ENCODE measurements at places on chromosomes 2 and 18.

- DNase-seq = no peak
Observed at GRCh38 chr2:47640356-47640755, 142.6 kb upstream of the MSH6 start.

DNA sequence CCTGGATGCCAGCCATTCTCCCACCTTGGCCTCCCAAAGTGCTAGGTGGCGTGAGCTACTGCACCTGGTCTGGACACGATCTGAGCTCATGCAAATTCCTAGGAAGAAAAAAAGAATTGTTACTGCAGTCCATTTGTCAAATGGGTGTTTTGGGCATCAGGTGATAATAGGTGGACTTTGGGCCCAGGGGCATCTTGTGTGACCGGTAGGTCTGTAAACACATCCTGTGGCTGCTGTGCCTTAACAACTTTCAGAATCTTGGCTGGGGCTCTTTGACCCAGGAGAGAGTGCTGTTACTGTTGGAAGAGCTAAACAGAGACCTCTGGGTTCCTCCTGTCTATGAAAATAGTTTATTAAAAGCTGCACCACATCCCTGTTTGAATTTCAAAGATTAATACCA, 34.9 kb upstream of the TFCP2L1 start:
- DNase-seq = no peak

GRCh38 chr2:9288233-9288632, 81.6 kb downstream of the ASAP2 start:
- no peak for DNase-seq

- no peak for DNase-seq
Observed at GRCh38 chr2:74333896-74334586, 9.2 kb downstream of the SLC4A5 start.

DNA sequence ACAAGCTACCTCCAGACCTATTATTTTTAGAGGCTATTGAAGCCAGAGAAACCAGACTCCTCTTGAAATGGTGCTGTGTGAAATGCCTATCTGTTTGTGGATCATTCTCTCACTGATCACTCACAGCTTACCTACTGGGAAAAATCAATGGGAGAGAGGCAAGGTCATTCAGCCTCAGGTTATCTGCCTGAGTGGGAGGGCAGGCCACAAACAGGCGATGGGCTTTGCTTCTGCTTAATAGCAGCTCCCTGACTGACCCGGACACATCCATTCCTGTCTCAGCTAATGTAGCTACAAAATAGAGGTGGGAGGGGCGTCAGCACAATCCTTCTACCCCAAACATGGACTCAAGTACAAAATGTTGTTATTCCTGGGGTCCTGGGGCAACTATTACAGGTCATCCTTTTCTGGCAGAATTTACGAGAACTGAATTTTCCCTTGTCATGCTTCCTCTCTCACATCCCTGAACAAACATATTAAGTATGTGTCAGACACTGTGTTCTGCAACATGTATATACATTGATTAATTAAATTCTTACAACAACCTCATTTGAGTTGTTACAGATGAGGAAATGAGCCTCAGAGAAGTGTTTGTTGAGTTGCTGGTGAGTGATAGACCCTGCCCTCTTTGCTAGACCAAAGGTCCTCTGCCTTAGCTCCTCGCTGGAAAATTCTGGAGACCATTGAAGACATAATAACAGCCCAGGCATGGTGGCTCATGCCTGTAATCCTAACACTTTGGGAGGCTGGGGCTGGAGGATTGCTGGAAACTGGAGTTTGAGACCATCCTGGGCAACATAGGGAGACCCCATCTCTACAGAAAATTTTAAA, 60.5 kb downstream of the CDK15 start:
- no peak for DNase-seq

GRCh38 chr2:28717339-28717758, 34.3 kb upstream of the PPP1CB start:
- DNase-seq = no peak

DNA sequence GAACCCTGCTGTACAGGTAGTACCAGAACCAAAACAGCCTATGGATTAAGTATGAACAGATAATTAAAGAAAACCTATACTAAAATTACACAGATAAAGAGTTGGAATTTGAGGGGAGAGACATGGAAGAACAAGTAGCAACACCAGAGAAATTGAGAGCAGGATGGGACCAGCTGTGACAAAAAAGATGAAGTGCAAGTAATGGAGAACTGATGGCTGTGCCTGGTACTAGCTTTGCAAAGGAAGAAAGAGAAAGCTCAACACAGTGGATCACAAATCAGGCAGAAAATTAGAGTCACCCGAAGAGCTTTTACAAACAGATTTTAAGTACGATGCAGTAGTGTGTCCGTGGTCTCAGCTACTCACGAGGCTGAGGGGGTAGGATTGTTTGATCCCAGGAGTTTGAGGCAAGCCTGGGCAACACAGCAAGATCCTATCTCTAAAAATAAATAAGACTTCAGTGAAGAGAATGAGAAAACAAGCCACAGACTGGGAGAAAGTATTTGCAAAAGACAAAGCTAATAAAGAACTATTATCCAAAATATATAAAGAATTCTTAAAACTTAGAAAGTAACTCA, 46.5 kb downstream of the CUL3 start:
- DNase-seq = no peak

GRCh38 chr2:33442528-33443079, 33.8 kb upstream of the RASGRP3 start:
- DNase-seq = no peak

GRCh38 chr2:23550553-23550952, 165.6 kb downstream of the KLHL29 start:
- no peak for DNase-seq

- no peak for DNase-seq
Observed at GRCh38 chr2:80323610-80324009, 19.1 kb upstream of the LRRTM1 start.

DNA sequence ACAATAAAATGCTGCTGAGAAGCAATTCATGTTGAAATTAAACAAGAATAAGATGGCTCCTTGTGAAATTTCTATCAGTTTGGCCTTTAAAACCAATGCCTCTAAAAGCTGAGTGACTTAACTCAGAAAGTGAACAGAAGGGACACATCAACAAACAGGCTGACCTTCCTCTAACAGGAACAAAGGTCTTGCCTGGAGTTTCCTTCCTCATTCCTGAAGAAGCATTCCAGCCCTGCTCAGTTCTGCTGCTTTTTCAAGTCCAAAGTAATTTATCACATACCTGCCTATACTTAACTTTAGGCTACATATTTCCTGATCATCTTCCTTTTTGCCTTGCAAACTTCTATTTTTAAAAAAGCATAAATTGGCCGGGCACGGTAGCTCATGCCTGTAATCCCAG, 14.1 kb downstream of the PTRHD1 start:
- no peak for DNase-seq

DNA sequence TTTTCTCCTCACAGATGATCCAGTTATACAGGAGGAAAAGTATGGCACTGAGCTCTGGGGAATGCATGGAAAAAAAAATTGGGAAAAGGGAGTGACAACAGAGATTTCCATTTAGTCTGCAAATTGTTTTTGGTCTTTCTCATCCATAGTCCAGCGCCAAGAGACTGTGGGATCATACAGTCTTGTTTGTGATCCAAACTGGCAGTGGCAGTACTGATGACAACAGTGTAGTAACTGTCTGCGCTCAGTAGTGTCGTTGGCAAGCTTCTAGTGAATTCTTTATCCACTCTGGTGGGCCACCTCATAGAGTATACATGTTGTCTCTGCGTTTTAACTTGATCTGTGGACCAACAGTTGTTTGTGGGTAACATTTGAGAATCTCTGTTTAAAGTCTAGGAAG, 37.9 kb downstream of the GALNT1 start:
- DNase-seq = no peak

DNA sequence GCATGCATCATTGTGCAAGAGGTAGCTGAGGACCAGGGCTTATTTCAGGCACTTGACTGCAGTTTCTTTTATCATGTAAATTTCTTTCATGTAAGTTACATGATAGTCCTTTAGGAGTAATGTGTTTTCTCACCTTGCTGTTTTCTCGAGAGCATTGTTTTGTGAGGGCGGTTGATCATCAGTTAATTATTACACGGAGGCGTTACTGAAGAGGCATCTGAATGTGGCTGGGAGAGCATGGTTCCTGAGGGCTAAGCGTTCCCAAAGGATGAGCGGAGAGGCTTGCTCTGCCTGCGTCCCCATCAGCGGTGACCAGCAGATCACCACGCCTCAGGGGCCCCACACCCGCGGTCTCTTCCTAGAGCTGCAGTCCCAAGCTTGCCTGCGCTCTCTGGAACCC, 156.1 kb upstream of the NFATC1 start:
- no peak for DNase-seq

DNA sequence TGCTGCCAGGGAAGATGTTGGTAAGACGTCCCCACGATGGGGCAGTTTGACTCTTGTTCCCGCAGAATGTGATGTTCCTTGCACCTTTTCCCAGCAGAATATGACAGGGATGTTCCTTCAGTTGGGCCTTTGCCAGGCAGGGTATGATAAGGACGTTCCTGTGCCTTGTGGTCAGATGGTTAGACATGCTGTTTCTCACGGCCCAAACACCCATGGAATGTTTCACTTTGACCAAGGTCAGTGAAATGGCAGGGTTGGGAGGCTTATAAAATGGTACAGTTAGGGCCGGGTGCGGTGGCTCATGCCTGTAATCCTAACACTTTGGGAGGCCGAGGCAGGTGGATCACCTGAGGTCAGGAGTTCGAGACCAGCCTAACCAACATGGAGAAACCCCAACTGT, 40.3 kb upstream of the YPEL5 start:
- no peak for DNase-seq

- no peak for DNase-seq
Observed at GRCh38 chr2:179201869-179202268, 62.8 kb downstream of the SESTD1 start.

- no peak for DNase-seq
Observed at GRCh38 chr2:195312662-195313061, 344.4 kb upstream of the SLC39A10 start.

DNA sequence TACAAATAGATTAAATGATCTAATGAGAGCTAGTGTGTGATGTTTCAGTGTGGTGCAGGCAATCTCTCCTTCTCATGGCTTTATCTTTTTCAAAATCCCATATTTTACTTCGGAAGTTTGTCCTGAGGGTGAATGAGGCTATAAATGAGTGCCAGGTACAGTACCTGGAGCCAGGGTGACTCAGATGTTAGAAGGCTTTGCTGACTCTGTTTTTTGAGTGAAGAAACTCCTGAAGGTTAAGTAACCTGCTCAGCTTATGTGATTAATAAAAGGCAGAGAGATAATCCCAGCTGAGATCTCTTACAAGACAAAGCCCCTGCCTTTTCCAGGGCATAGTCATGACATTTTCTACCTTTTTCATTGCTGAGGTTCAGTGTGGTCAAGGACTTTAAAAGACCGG, 52.6 kb downstream of the MGAT5 start:
- DNase-seq = no peak

GRCh38 chr2:204974487-204974886, 429.2 kb downstream of the PARD3B start:
- DNase-seq = no peak

DNA sequence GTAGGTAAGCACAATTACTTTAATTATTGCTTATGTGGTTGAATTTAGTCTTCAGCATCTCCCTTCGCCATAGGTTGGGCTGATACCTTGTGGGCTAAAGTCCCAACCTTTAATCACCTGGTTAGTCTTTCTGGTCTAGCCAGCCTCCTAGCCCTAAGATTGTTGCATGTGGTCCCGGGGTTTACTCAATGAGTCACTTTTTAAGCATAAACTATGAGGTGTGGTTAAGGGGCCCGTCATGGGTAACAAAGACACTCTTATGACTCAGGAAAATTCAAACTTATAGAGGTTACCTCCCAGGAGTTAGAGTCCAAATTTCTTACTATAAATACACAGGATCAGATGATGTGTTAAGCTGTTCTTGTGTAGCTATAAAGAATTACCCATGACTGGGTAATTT, 841.6 kb downstream of the TRIB2 start:
- DNase-seq = no peak

DNA sequence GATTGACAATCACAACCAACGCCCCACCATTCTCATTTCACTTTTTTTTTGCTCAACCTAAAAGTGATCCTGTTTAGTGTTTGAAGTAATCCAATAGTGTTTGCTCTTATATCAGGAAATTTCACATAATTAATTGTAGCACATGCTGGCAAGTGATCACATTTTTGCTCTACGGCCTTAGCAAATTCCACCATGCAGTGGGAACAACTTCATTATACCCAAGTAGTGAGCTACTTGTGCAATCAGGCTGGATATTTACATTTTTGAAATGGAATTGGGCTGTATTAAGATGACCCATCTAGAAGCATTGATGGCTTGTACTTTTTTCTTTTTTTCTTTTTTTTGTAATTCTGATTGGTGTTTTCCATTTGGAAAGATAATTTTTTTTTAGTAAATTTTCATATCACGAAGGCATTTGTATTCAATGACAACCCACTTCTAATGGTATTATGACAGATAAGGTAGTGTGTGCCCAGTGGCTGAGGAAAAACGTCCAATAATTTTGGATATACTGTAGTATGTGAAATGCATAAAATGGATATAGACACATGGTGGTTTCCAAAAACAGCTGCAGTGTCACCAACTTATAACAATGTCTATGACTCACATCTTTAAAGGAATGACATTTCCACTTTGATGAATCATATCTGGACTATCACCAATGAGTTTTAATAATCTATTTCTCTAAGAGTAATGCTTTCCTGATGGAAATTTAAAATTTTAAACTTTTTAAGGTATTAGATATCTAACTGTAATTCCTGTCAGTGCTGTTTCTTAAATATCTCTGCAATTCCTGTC, 130.6 kb downstream of the COL6A3 start:
- no peak for DNase-seq

GRCh38 chr2:235533616-235534385, 40.0 kb downstream of the AGAP1 start:
- no peak for DNase-seq

DNA sequence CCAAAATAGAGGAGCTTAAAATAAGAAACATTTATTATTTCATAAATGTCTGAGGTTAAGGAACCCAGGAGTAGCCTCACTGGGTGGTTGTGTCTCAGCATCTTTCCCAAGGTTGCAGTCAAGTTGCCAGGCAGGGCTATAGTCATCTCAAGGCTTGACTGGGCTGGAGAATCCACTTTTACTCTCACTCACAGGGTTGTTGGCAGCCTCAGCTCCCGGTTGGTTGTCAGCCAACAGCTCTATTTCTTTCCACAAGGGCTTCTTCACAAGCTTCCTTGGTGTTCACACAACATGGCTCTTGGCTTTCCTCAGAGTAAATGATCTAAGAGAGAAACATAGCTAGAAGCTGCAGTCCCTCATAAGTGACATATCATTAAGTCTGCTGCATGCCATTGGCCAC, 55.6 kb upstream of the TEX51 start:
- no peak for DNase-seq

DNA sequence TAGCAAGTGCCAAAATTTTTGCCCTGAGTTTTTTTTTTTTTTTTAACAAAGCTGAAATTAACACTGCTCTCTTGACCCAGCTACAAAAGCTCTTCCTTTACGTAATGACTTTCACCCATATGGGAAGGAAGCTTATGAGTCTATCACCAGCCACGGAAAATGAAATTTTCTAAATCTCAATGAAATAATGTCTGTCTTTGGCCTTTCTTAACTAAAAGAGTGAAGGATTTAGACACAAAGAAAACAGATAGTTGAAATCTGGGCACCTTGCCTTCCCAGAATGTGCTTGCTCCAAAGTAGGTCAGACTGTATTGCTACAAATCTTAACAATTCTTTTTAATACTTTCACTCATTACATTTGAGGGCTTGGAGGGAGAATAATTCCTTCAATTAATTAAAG, 180.8 kb upstream of the MGAT5 start:
- no peak for DNase-seq
